Heart right ventricle (tissue), 16 donors: ENCODE measurements at places on chromosomes 13 and 19.

DNA sequence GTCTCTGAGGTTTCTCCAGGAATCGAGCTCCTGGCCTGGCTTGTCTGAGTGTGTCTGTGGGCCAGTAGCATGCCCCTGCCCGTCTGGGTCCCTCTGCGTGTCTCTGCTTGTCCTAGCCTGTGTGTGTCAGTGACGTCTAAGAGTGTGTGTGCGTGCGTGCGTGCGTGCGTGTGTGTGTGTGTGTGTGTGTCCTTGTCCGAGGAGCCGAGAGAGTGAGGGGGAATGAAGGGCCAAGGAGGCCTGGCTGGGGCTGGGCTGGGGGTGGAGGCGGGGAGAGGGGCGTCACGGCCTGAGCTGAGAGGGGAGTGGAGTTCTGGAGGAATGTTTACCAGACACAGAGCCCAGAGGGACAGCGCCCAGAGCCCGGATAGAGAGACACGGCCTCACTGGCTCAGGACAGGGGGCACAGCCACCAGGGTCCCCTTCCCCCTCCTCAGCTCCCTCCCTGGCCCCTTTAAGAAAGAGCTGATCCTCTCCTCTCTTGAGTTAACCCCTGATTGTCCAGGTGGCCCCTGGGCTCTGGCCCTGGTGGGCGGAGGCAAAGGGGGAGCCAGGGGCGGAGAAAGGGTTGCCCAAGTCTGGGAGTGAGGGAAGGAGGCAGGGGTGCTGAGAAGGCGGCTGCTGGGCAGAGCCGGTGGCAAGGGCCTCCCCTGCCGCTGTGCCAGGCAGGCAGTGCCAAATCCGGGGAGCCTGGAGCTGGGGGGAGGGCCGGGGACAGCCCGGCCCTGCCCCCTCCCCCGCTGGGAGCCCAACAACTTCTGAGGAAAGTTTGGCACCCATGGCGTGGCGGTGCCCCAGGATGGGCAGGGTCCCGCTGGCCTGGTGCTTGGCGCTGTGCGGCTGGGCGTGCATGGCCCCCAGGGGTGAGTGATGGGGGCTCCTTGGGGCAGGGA, at the start of gene AXL:
TSS of gene AXL (plus strand) at position 609 of the 893 bp plus-strand sequence. CDS start at position 779, 170 bp downstream.
- peak; percentile 81 for DNase-seq
- H3K4me1 ChIP-seq = peaks cover 23% of the 10 kb centered on the region

- peaks cover 19% of the 10 kb centered on the region for H3K27me3 ChIP-seq
- no peak for DNase-seq
- no peaks in the 10 kb centered on the region for H3K36me3 ChIP-seq
- H3K4me1 ChIP-seq = peaks cover 11% of the 10 kb centered on the region
- peak overlapping the region; percentile 45 for H3K4me3 ChIP-seq
- no peak overlapping the region for H3K27ac ChIP-seq
These were observed 6.6 kb upstream of the C1QTNF9B start for GRCh38 chr13:23903906-23904280.

GRCh38 chr19:56155124-56155687, 14.1 kb downstream of the ZNF444 start:
- no peak overlapping the region for H3K4me3 ChIP-seq
- no peak overlapping the region for H3K27ac ChIP-seq
- H3K36me3 ChIP-seq = peaks cover 6% of the 10 kb centered on the region
- no peak for DNase-seq

GRCh38 chr13:38103851-38104250, 234.3 kb upstream of the TRPC4 start:
- no peaks in the 10 kb centered on the region for H3K27me3 ChIP-seq
- DNase-seq = no peak
- H3K27ac ChIP-seq = no peak overlapping the region
- no peaks in the 10 kb centered on the region for H3K36me3 ChIP-seq
- H3K4me3 ChIP-seq = no peak overlapping the region

DNA sequence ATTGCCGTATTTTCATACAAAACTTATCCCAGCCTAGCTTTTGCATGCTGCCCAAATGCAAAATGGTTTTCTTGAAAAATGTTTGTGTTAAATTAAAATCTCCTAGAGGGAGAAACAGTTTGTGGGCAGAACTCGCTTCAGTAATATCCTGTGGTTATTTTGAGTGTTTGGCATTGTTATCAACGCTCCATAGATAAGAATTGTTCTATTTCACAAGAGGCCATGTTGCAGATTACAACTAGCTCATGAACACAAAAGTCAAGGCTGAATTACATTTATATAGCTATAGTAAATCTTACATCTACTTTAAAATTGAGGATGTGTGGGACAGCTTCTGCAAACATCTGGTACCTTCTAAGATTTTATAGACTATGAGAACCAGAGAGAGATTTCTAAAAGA, 447.9 kb downstream of the DCT start:
- no peaks in the 10 kb centered on the region for H3K27me3 ChIP-seq
- no peak overlapping the region for H3K27ac ChIP-seq
- no peaks in the 10 kb centered on the region for H3K4me1 ChIP-seq
- no peak overlapping the region for H3K4me3 ChIP-seq

DNA sequence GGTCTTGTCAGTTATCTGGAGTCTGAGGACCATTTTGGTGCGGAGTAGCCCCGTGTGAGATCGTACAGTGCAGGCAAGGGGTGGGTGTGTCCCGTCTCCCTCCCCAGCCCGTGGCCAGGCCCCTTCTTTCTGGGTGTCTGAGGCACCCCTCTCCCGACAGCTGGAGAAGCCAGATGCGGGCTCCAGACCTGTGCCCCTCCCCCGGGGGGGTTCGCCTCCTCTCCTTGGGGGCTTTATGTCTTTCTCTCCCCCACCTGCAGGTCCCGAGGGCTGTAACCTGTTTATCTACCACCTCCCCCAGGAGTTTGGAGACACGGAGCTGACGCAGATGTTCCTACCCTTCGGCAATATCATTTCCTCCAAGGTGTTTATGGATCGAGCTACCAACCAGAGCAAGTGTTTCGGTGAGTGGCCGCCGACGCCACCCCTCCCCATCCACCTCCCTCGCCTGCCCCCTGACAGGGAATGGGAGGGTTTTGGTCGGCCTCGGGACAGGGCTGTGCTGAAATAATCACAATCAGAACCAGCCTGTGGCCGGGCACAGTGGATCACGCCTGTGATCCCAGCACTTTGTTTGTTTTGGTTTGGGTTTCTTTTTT, 65.6 kb downstream of the CELF5 start:
- no peak for DNase-seq
- H3K4me1 ChIP-seq = no peaks in the 10 kb centered on the region
- no peak overlapping the region for H3K4me3 ChIP-seq

DNA sequence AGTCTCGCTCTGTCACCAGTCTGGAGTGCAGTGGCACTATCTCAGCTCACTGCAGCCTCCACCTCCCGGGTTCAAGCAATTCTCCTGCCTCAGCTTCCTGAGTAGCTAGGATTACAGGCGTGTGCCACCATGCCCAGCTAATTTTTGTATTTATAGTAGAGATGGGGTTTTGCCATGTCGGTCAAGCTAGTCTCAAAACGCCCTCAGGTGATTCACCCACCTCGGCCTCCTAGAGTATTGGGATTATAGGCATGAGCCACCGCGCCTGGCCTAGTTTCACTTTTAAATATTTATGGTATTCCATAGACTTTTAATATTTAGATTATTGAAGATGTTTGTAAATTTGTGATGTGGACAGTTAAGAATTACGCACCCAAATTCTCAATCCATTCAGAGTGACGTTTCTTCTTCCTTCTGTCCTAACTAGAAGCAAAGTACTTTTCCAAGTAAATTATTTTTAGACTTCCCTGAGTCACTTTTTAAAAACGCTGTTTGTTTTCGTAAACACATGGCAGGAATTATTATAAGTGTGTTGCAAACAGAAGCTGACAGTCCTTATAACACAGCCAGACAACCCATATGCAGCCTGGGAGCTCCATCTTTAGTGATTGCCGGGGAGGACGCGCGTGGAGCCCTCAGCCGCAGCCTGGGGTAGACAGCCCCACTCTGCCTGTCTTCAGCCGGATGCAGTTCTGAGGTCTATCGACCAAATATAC, 131.7 kb downstream of the ATP11A start:
- H3K27me3 ChIP-seq = no peaks in the 10 kb centered on the region
- H3K27ac ChIP-seq = no peak overlapping the region
- no peaks in the 10 kb centered on the region for H3K4me1 ChIP-seq
- no peak overlapping the region for H3K4me3 ChIP-seq
- no peak for DNase-seq
- H3K36me3 ChIP-seq = peaks cover 55% of the 10 kb centered on the region

DNA sequence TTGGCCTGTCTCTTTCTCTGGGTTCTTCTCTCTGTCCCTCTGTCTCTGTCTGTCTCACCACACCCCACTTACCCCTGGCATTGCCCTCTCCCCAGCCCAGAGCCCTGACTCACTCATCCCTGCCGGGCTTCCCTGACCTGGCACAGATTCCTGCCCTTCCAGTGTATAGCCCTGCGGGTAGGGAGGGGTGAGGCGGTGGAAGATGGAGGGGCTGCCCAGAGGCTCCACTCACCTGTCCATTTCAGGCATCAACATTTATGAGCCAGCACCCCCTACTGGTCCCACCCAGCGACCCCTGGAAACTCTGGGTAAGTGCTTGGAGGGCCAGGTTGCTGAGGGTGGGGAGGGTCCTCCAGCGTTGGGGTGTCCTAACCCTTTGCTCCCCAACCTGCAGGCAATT, 1.0 kb downstream of the NCCRP1 start:
- H3K4me3 ChIP-seq = no peak overlapping the region
- peaks cover 93% of the 10 kb centered on the region for H3K27me3 ChIP-seq
- H3K27ac ChIP-seq = no peak overlapping the region
- DNase-seq = no peak

- DNase-seq = no peak
- H3K36me3 ChIP-seq = no peaks in the 10 kb centered on the region
- H3K4me3 ChIP-seq = no peak overlapping the region
- no peak overlapping the region for H3K27ac ChIP-seq
These were observed 209.6 kb downstream of the KLF12 start for GRCh38 chr13:73924607-73925006.
